ENCODE measurements at places on chromosomes 3 and 15.

DNA sequence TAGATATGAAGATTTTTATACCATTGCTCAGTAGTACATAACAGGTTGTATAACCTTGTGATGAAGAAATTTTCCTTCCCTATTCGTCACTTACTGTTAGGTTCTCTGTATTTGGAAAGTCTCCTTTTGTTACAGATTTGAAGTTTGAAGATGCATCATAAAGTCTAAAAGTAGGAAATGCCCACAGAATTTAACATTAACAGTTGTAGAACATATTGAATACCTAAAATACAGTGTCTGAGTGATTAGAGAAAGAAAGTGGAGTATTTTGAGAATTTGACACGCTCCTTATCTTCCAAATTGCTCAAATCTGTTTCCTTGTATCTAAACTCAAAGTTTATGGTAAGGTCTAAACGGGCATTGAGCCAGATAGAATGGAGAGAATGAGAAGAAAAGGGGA is 111.3 kb downstream of the MBNL1 start:
- DNase-seq: no peak

GRCh38 chr3:69659180-69659910 is 79.9 kb upstream of the MITF start:
- no peak for DNase-seq

- no peak for DNase-seq
Measured at GRCh38 chr15:30865257-30865656, 38.5 kb upstream of the FAN1 start.

GRCh38 chr3:127593178-127593577 is 2.6 kb upstream of the TPRA1 start:
- no peak for DNase-seq

DNA sequence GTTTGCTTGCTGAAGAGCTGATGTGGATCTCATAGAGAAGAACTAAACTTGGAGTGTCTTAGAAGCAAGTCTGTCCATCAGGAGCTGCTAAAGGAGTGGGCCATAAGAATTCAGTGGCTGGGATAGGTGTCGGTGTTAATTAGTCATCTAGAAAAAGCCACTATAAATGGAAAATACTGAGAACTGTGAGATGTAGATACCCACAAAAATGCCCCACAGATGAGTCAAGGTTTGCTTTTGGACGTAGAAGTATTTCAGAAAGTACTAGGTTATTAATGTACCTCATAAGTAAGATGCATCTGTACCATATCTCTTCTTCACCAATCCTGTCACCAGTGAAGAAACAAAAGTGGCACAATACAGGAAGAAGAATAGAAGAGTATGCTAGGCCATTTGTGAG is 530.9 kb upstream of the TGFBR2 start:
- no peak for DNase-seq

- DNase-seq: no peak
Measured at GRCh38 chr15:25763331-25763751, 99.8 kb downstream of the ATP10A start.

GRCh38 chr3:157248590-157249422 is 88.9 kb upstream of the CCNL1 start:
- no peak for DNase-seq

- no peak for DNase-seq
Measured at GRCh38 chr3:184583578-184584451, 22.2 kb downstream of the EPHB3 start.

- DNase-seq: no peak
Measured at GRCh38 chr3:53074366-53074696, 28.5 kb upstream of the SFMBT1 start.

DNA sequence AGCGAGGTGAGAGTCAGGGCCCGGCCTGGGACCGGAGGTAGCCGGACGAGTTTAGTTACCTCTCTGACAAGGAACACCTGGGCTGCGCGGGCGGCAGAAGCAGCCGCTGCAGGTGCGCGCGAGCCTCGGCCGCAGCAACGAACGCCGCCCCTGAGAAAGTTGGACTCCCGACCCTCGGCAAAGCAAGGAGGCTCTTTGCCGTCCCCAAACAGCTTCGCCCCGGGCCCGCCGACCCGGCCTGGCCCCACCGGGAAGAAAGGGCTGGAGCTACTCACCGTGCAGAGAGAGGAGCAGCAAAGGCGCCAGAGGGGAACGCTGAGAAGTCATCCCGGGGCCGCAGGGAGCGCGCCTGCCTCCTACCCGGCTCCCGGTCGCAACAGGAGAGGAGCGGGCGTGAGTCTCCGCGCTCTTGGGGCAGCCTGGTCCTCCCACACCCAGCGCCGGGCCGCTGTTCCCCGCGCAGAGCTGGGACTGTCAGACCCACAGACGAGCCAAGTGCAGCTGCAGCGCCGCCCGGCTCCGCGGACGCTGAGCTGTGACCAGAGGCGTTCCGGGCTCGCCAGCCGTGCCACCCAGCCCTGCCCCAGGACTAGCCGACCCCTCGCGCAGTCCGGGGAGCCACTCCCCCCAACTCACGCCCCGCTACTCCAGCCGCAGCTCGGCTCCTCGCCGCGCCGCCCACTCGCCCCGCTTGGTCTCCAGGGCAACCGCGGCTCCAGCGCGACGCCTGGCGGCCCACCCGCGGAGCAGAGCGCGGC is at the start of gene IGSF11:
TSS of gene IGSF11 (minus strand) at position 591 of the 758 bp plus-strand sequence. CDS start at position 327, 264 bp downstream.
- peak; percentile 35 for DNase-seq

GRCh38 chr3:124686028-124686670 is 44.1 kb upstream of the UMPS start:
- no peak for DNase-seq

GRCh38 chr15:81157195-81157938 is 23.3 kb downstream of the CFAP161 start:
- DNase-seq: no peak

DNA sequence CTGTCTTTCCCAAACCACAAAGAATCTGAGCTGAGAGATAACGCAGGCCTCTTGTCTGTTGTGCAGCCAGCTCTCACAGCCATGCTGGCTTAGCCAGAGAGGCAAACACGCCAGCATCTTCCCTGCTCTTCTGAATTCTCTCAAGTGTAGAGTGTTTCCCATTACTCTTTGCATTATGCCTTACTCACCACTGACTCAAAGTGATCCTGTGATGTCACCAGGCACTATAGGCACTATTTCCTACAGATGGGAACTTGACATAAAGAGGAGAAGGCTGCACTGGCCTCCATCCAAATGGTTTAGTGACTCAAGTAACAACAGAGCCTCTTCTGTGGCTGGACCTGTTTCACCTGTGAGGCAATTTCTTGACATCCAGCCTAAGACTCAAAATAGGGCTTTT is 44.4 kb downstream of the PDZRN3 start:
- DNase-seq: no peak

DNA sequence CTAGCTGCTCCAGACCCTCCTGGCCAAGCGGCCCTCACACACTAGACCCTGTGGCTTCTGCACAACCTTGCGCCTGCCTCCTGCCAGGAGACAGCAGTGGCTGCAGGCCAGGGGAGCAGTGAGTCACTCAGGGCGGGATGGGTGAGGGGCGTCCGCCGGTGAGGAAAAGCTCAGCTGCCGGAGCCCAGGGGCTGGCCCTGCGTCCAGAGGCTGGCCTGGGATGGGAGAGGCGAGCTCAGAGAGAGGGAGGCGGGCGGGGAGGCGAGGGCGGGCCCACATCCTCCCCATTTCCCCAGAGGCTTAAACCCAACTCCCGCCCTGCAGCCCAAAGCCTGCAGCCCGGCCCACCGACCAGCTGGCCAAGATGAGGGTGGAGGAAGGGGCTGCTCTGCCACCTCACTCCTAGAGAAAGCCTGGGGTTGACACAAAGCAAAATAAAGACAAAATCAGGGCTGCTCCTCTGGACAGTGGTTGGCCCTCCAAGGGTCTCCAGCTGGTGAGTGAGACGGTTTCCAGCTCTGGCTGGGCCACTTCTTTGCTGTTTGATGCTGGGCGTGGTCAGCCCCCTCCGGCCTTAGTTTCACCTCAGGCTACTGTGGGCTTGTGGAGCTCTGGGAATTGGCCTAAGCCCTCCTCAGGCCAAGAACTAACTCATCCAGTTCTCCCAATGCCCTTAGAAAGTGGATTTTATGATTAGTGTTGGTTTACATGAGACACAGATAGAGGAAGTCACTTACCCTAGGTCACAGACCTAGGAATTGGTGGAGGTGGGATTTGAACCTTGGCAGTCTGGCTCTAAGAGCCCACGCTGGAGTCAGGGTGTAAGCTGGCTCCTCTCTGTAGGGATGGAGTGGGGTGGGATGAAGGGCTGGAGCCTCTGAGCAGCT is 50.6 kb downstream of the IQSEC1 start:
- DNase-seq: no peak

DNA sequence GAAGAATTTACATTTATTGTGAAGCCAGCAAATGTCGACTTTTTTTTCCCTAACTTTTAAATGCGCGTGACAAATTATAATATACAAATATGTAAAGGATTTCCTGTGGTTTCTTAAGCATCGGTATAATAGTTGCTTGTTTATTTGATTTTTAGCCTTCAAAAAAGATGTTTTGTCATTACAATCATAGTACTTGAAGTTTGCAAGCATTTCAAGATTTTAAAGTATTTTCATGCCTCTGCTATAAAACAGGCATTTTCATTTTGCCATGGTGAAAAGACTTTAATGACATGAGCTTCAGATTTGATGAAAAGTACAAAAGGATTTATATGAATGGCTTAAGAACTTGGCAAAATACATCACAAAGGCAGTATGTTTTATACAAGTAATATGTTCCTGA is 9.4 kb upstream of the P2RY12 start:
- no peak for DNase-seq

DNA sequence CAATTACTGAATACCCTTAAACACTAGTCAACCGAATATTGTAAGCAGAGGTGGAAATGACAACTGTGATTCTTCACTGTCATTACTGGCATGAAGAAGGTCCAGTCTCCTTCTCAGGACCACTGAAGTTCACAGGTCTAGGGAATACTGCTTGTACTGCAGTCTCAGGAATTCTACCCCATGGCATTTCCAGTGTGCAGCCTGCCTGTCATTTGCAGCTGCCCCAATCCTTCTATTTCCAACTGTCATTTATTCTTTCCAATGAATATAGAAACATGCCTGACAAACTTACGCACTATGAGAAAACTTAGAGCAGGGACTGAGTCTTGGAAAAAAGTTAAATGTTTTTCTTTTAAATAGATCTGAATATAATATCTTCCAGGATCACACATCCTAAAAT is 308.0 kb upstream of the THBS1 start:
- no peak for DNase-seq

DNA sequence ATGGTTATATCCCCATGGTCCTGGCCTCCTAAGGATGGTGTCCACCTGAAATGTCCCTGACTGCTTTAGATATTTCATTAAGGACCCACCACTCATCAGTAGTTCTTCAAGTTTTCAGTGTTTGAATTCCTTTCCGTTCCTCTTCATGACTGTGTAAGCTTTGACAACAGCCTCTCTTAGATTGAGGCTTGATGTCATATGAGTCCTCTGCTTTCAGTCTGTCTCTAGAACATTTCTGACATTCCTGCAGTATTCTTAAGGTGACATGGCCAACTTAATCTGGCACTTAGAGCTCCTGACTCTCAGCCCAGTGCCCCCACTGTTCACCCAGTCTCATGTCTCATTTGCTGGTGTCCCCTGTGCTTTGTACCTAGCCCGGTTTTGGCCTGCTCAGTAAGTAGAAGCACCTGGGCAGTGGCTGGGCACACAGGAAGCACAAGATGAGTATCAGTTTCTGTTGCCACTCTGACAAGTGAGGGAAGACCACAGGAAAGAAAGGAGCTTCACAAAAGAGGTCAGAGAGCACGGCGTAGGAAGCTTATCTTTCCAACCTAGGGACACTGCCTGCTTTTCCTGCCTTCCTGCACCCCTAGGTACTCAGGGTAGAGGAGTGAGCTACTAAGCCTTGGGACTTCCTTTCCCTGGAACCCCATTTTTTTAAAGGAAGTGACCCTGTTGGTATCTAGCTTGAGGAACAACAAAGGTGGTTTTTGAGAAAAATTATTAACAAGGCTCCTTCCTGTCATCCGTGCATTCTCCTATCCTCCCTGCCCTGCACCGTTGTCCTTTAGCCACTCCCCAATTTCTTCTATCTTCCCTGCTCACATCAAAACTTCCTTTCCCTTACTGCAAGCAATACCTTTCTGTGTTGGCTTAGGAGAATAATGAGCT is 103.1 kb downstream of the KLHL25 start:
- peak; percentile 29 for DNase-seq

- DNase-seq: no peak
Measured at GRCh38 chr3:152779653-152780052, 55.3 kb upstream of the P2RY1 start.

DNA sequence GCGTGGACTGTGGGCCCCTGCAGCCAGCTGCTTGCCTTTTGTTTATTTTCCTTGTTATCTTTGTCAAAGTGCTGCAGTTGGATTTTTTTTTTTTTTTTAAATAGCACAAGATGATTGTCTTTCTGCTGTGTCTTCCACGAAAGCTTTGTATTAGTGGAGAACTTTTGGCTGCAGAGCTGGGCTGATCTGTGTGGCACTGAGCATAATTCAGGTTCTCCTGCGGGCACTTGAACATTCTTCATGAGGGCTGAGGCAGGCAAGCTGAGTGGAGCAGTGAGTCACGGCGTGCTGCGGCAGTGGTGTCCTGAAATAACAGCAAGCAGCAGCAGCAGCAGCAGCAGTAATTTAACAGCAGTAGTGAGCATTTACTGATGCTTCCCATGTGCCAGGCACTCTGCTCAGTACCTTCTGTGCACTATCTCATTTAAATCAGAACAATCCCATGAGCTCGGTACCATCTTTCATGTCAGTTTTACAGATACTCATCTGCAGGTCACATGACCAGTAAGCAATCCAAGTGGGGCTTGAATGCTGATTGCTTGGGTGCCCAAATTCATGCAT is 45.8 kb downstream of the MITF start:
- DNase-seq: no peak

GRCh38 chr3:54891540-54891897 is 36.3 kb downstream of the LRTM1 start:
- no peak for DNase-seq

GRCh38 chr15:29815000-29815710 is 7.1 kb downstream of the TJP1 start:
- DNase-seq: no peak

GRCh38 chr15:80732167-80732566 is 37.1 kb downstream of the ABHD17C start:
- DNase-seq: no peak

DNA sequence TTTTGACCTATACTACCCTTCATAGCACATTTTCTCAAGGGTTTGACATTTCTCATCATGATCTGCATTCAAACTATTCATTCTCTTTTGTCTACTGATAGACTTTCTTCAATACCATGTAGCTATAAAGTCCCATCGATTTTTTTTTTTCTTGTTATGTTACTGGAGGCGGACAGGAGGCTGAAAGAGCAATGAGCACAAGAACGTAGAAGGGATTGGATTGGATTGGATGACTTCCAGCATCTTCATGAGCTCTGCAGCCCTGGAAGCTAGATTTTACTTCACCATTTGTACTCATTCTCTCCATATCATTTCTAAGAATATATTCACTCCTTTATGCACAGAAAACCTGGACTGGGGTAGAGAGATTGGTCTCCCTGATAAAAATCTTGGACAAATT is 43.2 kb downstream of the DUT start:
- no peak for DNase-seq
